CD8-positive, alpha-beta T cell (primary cell): ENCODE measurements at places on chromosomes 16 and 17.

GRCh38 chr17:35433075-35433894 lies 985 bp upstream of the SLFN12 start:
- peak; percentile 54 for DNase-seq

- no peak for DNase-seq
Observed at GRCh38 chr17:81390873-81391255, 4.4 kb upstream of the BAHCC1 start.

DNA sequence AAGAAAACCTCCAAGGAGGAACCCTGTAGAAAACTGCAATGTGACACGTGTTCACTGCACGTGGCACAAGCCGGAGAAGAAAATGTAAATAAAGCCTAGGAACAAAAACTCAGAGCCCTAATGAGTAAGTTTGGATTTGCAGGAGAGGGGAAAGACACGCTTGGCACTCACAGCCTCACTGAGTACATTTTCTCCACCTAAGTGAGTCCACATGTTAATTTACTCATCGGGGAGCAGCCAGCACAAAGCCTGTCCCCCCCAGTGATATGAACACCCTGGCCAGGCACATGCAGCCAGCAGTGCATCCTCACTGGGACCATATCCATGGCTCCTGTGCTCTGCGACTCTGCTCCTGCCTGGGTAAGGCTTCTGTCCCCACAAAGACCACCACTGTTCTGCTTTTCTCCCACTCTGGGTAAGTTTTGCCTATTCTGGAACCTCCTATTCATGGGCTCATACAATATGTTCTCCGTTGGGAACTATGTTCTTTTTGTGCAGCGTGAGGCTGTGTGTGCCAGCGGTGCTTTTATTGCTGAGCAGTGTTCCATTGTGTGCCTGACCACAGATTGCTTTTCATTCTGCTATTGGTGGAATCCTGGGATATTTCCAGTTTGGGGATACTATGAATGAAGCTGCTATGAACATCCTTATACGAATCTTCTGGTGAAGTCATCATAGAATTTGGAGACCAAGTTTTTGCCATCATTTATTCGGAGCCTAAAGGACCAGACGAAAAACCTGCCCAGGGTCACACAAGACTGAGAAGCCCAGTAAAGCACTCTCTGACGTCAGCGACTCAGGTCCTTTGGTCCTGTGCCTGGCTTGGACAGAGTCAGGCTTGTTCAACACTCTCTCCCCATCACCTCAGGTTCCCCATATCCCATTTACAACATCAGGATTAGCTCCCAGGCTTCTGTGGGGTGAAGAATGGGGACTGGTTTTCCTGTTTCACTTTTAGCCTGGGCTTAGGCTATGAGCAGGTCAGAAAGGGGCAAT lies 53.3 kb downstream of the RNF112 start:
- no peak for DNase-seq

GRCh38 chr17:2023256-2023655 lies 1.9 kb downstream of the RTN4RL1 start:
- DNase-seq, result no peak

DNA sequence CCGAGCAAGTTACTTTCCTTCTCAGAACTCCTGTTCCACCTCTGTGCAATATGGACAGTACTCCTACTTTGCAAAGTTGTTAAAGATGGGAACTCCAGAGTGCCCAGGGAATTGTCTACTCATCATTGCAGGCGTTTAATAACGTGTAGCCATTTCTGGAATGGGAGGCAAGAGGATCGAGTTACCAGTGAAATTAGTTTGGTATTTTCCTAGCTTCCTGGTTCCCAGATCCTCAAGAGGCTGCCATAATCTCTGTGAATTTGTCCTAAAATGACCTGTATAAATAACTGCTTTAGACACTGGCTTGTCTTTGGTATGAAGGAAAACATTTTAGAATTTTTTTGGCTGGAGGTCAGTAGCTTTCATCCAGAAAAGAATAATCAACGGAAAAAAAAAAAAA lies 27.7 kb downstream of the WWOX start:
- no peak for DNase-seq

GRCh38 chr16:67423611-67424260 lies 7.2 kb upstream of the HSD11B2 start:
- DNase-seq, result no peak

DNA sequence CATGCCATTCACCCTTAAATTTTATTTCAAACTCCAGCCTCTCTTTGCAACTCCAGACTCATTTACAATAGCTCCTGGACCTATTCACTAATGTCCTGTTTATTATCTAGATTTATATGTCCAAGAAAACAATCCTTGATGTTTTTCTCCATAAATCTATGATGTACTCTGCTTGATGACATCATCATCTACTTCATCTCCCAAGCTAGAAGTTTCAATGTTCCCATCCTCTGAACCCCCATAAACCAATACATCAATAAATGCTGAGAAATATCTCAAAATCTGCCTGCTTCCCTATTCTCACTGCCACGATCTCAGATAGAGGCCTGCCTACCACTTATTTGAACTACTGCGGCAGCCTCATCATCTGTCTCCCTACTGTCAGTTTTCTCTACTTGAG lies 4.2 kb downstream of the CEP112 start:
- DNase-seq, result no peak

DNA sequence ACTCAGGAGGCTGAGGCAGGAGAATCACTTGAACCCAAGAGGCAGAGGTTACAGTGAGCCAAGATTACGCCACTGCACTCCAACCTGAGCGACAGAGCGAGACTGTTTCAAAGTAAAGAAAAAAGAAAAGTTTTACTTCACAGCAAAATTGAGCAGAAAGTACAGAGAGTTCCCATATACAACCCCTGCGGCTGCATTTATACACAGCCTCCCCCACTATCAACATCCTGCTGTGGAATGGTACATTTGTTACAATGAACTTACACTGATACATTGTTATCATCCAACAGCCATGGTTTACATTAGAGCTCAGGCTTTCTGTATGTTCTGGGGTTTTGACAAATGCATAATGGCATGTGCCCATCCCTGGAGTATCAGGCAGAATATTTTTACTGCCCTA lies 2.6 kb upstream of the MTHFSD start:
- no peak for DNase-seq

DNA sequence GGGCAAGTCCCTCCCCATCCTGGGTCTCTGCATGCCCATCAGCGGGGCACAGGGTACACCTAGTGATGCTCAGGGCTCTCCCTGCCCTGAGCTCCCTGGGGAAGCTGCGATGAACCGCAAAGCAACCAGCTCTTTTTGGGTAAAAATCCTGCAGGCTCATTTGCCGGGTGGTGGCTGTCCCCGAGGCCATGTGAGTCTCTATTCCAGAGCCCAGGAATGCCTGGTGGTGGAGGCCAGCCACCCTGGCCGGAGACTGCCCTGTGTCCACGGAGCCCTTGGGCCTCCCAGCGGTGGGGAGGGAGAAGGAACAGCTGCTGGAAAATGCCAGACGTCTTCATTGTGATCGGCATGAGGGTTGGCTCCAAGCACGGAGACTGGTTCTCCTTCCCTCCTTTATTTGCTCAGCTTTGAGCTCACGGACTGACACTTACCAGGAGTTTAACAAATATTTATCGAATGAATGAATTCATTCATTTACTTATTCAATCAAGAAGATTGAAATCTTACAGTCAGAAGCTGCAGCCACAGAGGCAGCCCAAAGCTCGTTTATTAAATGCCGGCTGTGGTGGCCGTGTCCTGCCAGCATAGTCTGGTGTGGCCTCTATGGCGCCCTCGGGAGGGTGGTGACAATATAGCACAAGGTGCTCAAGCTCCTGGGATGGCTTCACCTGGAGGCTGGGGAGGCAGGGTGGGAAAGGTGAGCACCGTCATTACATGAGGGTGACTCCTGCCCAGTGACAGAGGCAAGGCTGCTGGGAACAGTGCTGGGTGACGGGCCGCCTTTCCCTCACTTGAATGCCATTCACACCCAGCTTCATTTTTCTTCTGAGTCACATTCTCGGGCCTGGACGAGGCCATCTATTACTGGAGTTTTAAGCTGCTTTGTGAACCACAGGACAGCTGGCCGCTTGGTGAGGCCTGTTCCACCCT lies 31.1 kb upstream of the JPH3 start:
- DNase-seq, result no peak

GRCh38 chr16:77899416-77899815 lies 111.1 kb downstream of the VAT1L start:
- no peak for DNase-seq

DNA sequence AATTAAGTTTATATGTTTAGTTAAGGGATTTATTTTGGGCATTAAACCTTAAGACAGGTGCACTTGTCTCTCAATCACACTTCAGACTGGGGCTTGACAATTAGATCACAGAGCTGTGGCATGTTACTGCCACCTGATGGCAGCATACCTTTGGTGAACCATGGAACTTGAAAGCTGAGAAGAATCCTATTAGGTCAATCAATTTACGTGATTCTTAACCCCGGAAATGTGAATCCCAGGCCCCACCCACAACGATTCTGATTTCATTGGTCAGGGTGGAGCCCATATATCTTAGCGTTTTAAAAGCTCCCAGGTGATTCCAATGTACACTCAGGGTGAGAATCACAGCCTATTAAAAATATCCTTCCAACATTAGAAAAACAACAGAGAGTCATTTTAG lies 91.0 kb downstream of the GSG1L start:
- peak; percentile 14 for DNase-seq

DNA sequence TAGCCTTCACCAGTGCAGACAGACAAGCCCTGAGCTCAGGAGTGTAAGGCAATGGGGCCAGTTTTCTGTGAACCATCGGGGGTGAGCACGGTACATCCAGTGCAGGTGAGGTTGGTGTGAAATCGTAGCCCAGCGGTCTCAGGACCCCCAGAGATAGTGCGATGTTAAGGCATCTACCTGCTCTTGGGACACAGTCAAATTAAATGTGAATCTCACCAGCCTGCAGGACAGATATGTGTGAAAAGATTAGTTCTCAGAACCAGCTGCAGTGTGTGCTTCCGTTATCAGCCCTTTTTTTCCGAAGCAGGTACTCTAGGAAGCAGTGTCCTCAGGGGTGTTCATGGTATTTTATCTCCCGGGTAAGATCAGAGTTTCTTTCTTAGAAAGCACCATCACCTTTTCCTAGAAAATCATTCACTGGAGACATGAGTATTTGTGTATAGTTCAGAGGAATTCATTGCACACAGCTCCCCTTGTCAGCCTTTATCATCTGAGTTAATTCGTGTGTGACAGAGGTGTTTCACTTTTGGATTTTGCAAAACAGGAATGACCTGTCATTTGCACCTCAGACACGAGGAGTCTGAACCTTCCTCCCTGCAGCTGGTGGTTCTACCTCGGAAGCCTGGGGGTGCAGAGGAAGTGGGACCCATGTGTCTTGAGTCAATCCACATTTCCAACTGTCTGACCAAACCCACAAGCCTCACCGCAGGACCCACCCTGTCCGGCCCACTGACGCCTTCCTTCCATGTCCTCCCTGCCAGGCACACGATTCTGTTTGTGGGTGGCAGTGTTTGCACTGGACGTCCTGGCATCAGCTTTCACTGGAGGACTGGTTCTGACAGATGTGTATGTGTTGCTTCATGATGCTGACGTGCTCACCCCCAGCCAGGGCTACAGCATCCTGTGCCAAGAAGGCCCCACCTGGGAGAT lies 107.8 kb downstream of the CLEC16A start:
- peak; percentile 30 for DNase-seq

- DNase-seq, result no peak
Observed at GRCh38 chr17:51673070-51673469, 412.7 kb downstream of the UTP18 start.
